ENCODE measurements at places on chromosomes 3 and 15.

DNA sequence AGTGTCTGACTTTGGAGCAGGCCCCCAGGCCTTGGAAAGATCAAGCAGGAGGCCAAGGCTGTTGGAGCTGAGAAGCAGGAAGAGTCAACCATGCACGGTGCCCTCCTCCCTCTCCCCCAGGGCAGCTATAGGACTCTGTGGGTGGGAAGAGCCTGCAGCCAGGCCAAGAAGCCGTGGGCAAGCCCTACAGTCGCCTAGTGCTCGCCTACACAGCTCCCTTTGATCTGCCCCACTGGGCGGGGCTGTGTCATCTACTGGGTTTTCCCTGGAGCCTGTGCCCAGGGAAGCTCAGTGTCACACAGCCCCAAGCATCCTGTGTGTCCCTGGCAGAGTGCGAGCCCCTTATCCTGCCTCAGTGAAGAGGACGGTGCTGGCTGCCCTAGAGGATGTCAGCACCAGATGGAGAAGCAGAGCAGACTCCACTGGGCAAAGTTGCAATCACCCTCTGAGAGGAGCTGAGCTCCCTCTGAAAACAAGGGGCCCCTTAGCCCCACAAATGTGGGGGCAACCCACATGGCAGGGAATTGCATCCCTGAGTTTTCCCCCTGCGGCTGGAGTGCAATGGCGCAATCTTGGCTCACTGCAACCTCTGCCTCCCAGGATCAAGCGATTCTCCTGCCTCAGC is 72.2 kb downstream of the KLF13 start:
- DNase-seq = no peak

DNA sequence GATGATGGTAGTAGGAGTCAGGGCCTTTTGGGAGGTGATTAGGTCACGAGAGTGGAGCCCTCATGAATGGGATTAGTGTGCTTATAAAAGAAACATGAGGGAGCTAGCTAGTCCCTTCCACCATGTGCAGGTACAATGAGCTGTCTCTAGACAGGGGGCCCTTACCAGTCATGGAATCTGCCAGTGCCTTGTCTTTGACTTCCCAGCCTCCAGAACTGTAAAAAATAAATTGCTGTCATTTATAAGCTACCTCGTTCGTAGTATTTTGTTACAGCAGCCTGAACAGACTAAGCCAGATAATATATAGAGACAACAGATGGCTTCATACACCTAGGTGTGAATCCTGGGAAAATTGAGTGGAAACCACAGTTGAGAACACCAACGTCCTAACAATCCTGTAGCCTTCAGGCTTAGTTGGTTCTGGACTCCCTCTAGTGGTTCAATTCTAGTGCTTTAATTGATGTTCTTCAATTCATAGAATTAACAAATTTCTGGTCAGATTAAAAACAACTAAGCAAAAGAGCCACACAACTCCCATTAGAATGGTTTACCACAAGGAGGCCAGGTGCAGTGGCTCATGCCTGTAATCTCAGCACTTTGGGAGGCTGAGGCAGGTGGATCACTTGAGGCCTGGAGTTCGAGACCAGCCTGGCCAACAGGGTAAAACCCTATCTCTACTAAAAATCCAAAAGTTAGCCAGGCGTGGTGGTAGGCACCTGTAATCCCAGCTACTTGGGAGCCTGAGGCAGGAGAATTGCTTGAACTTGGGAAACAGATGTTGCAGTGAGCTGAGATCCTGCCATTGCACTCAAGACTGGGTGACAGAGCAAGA is 21.3 kb upstream of the GATM start:
- DNase-seq = no peak

GRCh38 chr3:136380530-136380929 is 130.4 kb downstream of the PCCB start:
- no peak for DNase-seq

DNA sequence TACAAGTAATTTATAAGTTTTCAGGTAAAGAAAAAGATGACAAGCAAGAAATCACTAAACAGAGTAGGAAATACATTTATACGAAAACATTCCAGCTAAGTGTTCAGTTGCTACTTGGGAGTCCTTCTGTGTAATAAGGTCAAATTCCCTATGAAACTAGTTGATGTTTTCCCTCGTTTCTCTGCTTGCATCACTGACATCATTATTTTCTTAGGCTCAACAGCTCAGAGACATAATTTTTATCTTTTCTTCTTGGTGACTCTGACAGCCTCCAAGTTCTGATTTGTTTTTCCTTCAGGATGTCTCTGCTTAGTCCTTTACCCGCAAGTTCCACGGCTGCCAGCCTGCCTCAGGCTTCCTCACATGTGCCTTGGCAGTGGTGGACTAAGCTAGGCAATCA is 173.6 kb downstream of the P3H2 start:
- DNase-seq = no peak
